ENCODE measurements at places on chromosomes 7 and 10.

GRCh38 chr7:97064020-97064419 lies 39.4 kb upstream of the DLX5 start:
- no peak for DNase-seq
- H3K27me3 ChIP-seq: peaks cover 3% of the 10 kb centered on the region
- H3K36me3 ChIP-seq: no peaks in the 10 kb centered on the region
- H3K27ac ChIP-seq: no peak overlapping the region

DNA sequence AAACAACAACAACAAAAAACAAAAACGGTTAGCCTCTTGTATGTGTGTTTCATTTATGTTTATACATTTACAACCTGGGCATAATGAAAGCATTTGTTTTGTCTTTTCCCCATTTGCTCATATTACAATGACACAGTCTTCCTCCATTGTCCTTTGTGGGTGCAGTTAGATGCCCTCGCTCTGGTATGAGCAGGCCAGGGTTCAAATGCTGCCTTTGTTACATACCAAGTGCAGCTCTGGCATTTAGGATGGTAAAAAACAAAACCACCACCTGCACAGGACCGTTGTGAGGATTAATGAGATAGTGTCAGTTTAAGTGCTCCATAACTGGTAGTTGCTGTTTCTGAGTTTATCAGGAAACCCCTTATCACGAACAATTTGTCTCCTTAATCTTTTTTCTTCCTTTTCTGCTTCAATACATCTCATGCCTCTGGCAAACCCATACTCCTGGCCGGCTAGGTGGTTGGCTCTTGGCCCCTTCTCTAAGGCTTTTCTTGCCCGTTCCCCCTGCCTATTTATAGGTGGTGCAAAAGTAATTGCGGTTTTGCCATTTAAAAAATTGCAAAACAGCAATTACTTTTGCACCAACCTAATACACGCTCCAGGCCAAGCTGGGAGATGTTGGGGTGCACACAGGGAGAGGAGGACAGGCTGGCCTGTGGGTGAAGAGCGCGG lies 18.6 kb upstream of the TMEM225B start:
- DNase-seq: no peak
- peaks cover 7% of the 10 kb centered on the region for H3K36me3 ChIP-seq
- peaks cover 12% of the 10 kb centered on the region for H3K27me3 ChIP-seq
- no peak overlapping the region for H3K27ac ChIP-seq
- H3K4me3 ChIP-seq: peak overlapping the region; percentile 72

DNA sequence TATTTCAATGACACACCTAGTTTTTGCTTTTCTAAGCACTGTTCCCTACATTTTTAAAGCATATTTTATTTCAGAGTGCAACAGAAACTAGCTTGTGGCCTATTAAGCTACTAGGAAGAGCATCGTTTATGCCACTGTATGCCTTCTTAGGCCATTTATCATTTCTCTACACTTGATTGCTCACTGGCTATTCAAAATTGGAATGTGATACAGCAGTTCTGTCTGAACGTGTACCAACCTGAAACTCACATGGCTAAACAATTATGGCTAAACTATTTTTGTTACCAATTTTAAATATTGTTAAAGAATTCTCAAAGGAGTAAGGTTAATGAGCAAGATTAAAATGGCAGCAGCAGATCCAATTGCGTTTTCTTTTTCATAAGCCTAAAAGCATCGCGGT lies 105.2 kb downstream of the GSAP start:
- peaks cover 7% of the 10 kb centered on the region for H3K36me3 ChIP-seq
- no peak overlapping the region for H3K27ac ChIP-seq
- no peaks in the 10 kb centered on the region for H3K27me3 ChIP-seq
- DNase-seq: no peak
- no peak overlapping the region for H3K4me3 ChIP-seq

GRCh38 chr10:77763453-77764430 lies 126.1 kb upstream of the KCNMA1 start:
- H3K36me3 ChIP-seq: no peaks in the 10 kb centered on the region
- no peak for DNase-seq
- H3K27ac ChIP-seq: no peak overlapping the region

GRCh38 chr7:155380976-155381851 lies 76.7 kb upstream of the EN2 start:
- no peak overlapping the region for H3K27ac ChIP-seq
- DNase-seq: no peak
- no peaks in the 10 kb centered on the region for H3K36me3 ChIP-seq
- H3K27me3 ChIP-seq: peaks cover 4% of the 10 kb centered on the region

DNA sequence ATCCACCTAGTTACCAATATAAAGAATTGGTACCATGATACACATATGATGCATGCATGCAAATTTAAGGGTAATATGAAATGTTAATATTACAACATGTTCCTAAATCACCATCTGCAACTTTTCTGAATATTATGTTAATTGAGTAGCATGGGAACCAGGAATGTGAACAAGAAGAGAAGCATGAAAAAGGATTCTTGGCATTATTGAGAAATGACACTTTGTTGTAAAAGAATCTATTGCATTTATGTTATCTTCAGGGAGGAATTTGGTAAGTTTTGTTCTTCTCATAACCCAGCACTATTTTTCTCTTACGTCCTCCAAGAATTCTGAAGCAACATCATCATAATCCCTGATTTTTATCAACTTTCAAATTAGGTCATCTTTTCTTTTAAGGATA lies 159.9 kb upstream of the SLC25A13 start:
- H3K4me3 ChIP-seq: no peak overlapping the region
- no peaks in the 10 kb centered on the region for H3K27me3 ChIP-seq
- no peaks in the 10 kb centered on the region for H3K36me3 ChIP-seq
- no peaks in the 10 kb centered on the region for H3K4me1 ChIP-seq
- no peak overlapping the region for H3K27ac ChIP-seq

- no peak overlapping the region for H3K27ac ChIP-seq
- H3K4me3 ChIP-seq: no peak overlapping the region
- DNase-seq: no peak
- no peaks in the 10 kb centered on the region for H3K27me3 ChIP-seq
- H3K4me1 ChIP-seq: no peaks in the 10 kb centered on the region
These were observed 32.4 kb upstream of the PWWP2B start for GRCh38 chr10:132364594-132364970.

DNA sequence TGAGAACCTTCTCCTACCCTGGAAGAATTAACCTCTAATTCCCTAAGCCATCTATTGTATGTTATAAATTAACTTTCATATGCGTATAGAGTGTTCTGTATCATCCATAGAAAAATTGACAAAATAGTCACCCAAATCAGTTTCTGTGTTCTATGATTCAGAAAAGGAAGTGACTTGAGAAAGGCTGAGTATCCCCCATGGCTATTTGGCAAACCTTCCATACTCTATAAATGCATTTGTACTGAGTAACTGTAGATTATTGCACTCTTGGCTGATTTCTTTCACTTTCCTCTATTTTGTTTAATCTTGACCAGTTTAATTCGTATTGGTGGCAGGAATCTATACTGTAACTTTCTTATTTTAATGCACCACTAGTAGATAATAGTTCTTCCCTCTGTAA lies 182.2 kb downstream of the HTR7 start:
- DNase-seq: no peak
- H3K4me3 ChIP-seq: no peak overlapping the region
- no peaks in the 10 kb centered on the region for H3K36me3 ChIP-seq
- no peaks in the 10 kb centered on the region for H3K4me1 ChIP-seq
- no peaks in the 10 kb centered on the region for H3K27me3 ChIP-seq
- H3K27ac ChIP-seq: no peak overlapping the region
